Naive thymus-derived CD8-positive, alpha-beta T cell (primary cell): ENCODE measurements at places on chromosomes 3 and 15. TPM values are rescaled to one million over a fixed set of nuclear protein-coding genes. Genes with fewer than 3 reads are reported as not detected.

DNA sequence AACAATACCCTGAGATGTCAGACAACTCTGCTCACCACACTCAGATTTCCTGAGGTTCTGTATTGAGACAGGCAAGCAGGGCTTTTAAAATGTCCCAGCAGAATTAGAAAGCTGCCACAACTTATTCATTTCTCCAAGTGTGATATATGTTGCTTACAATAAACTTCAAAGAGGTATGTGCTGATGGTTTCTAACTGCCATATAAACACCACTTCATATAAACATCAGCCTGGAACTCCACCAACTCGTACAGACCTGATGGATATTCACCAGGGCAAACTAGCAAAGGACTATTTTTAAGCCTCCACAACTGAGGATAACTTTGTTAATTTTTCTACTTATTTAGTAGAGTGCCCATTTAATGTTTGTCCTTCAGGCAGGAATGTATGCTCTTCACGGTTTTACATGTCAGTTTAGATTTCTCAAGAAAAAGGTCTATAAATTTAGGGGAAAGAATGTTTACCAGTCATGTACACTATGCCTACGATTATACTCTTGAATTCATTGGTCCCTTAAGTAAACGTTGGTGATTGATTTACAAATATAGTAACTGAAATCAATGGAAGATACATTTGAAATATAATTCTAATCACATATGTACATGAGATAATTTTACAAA, 109.6 kb upstream of the ABI3BP start:
- H3K4me3 ChIP-seq: no peak overlapping the region
- H3K27me3 ChIP-seq: peaks cover 21% of the 10 kb centered on the region
- no peak for DNase-seq
- H3K36me3 ChIP-seq: no peaks in the 10 kb centered on the region

DNA sequence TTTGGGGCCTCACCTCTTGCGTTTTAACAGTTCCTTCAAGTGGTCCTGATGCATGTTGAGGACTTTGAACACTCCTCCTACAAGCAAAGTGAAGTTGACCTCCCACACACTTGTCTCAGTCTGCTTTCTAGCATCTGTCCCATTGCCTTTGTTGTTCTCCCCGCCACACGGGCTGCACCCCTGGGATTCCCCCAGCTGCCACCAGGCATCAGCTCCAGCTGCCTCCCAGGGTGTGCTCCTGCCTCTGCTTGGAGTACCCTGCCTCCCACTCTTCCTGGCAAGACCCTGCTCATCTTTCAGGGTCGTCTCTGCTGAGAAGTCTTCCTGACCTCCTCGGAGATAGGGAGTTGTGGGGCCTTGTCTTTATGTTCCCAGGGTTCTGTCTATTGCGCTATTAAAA, 52.2 kb downstream of the IGF1R start:
- no peak for DNase-seq
- H3K27me3 ChIP-seq: no peaks in the 10 kb centered on the region
- no peaks in the 10 kb centered on the region for H3K36me3 ChIP-seq

DNA sequence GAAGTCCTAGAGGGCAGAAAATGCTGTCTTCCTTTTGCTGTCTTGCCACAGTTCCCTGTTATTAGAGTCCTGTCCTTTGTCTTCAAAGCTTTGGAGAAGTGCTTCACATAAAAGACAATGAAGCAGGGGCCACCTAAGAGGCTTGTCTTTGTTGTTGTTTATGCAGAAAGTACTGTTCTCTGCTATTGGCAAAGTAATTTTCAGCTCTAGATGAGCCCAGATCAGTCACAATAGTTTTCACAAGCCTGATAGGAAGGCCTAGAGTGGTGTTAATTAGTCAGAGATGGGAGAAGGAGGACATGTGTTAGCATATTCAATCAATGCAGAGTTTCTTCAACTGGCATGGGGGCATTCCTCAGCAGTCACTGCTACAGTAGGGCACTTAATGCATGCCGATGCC, 300.0 kb downstream of the PTPRG start:
- peaks cover 2% of the 10 kb centered on the region for H3K4me1 ChIP-seq
- no peaks in the 10 kb centered on the region for H3K27me3 ChIP-seq
- no peaks in the 10 kb centered on the region for H3K36me3 ChIP-seq
- H3K27ac ChIP-seq: no peak overlapping the region

DNA sequence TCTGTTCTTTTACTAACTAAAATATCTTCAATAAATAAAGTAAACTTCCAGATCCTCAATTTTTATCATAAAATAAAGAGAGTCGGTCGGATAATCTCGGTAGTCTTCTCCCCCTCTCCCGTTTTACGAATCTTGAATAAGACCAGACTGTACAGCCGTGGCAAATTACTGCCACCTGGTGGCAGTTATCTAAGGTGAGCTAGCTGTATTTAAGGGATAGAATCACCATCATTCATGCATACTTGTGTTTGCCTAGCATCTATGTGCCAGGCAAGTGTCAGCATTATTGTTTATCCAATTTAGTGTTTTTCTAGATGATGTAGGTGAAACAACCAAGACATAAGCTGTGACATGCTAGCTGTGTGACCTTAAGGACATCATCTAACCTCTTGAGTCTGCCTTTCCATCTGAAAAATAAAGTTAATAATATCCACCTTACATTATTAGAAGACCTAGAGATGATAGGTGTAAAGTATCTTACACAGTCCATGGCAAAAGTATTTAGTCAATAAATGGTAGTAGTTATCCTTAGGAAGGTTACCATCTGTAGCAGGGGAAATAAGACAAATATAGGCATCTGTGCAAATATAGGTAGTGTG, 21.3 kb downstream of the DUT start:
- H3K27ac ChIP-seq: no peak overlapping the region
- H3K27me3 ChIP-seq: no peaks in the 10 kb centered on the region
- H3K4me3 ChIP-seq: no peak overlapping the region
- peak; percentile 51 for DNase-seq
- H3K36me3 ChIP-seq: peaks cover 3% of the 10 kb centered on the region

Gene FILIP1L
- total RNA-seq: 0.14 TPM

Gene POTEB3
- not detected for total RNA-seq

DNA sequence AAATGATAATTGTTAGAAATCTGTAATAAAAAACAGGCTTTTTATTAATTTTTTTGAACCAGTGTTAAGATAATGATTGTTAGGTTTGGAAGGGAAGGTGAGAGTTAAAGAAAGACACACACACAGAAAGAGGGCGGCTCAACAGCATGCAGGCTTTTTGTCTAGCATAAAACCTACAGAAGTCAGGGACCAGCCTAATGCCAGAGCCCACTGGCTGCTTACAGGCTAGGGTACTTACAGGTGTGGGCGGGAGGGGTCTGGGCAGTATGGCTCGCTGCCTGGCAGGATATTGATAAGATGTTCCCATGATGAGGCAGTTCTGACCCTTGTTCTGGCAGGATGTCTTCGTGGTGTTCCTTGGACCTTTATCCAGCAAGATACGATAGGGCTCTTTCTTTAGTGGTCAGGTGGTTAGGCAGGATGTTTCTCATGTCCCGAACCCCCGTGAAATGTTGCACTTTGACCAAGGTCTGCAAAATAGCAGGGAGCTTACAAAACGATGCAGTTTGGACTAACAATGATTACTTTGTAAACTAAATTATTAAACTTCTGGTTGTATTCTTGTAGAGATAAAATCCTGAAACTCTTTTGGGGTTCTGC, 84.7 kb downstream of the DCUN1D1 start:
- no peaks in the 10 kb centered on the region for H3K27me3 ChIP-seq
- H3K36me3 ChIP-seq: peaks cover 14% of the 10 kb centered on the region
- DNase-seq: no peak
- H3K27ac ChIP-seq: peak overlapping the region; percentile 72
- H3K4me1 ChIP-seq: peaks cover 6% of the 10 kb centered on the region

DNA sequence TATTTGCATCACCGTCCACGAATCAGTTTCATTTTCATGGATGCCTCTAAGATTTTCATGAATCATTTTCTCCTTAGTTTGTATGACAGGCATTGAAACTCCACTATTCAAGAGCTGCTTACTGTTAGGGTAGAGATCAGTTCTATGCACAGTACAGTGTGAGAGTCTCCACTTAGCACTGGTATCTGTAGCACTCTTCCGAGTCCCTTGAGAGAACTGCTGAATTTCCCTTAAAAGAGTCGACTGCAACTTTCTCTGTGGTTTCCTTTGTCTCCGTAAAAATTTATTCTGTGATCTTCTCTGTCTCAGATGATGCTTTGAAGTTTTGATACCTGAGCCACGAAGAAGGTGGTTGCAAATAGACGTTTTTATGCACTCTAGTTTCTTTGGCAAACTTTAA, 14.8 kb downstream of the GTPBP8 start:
- peaks cover 34% of the 10 kb centered on the region for H3K4me1 ChIP-seq
- no peak for DNase-seq
- H3K27me3 ChIP-seq: no peaks in the 10 kb centered on the region
- peak overlapping the region; percentile 57 for H3K4me3 ChIP-seq
